Fibroblast of skin of right biceps (primary cell): ENCODE measurements at places on chromosomes 5 and 9.

- DNase-seq = no peak
Observed at GRCh38 chr5:13250464-13251291, 693.8 kb downstream of the DNAH5 start.

DNA sequence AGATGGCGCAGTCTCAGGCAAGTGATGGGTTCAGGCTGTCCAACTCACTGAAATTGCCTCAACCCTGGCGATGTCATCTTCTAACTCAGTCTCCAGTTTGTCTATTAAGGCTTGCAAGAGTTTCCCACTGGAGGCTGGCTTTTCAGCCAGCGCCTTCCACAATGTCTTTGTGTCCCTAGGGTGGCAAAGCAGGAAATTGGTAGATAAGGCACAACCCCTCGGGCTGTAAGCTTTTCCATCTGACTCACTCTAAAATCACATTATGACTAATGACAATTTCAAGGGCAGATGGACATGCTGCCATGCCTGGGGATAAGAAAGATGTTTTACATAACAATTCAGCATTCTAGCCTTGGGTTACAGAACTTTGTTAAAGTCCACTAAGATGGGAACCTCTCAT, 61.9 kb downstream of the MROH2B start:
- no peak for DNase-seq

DNA sequence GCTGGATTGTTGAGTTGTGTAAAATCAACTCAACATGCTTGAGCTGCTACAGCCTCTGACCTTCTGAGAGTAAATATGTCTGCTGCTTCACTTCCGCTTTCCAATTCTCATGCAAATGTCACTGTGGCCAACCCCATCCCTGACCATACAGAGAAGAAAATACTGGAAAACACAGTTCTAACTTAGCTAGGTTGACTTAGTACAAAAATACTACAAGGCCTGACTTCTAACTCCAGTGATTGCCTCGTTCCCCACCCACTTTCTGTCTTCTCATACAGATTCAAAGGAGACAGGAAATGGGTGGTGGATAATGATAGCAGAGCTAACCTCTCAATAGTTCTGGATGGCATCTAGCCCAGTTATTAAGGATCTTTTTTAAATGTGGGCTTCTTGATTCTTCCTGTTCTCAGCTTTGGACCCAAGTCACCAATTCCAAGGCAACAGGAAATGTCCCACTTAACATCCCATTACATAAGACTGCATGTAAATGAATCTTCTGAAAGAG, 226.6 kb upstream of the SLC24A2 start:
- no peak for DNase-seq

GRCh38 chr5:97062046-97062445, 80.4 kb downstream of the LIX1 start:
- DNase-seq = no peak

DNA sequence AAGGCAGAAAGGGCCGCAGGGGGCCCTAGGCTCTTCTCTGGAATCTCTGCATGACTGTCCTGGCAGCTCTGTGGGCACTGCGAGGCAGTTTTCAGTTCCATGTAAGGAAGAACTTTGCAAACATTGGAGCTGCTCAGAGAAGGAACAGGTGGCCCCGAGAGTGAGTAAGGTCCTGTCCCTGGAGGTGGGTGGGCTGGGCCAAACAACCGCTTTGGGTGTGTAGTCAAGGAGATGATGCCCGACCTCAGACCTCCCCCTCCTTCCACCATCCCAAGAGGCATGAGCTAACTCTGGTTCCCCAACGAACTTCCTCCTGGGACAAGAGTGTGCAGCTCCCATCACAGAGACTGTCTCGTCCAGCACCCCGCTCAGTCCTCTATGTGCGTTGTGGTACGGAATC, 20.5 kb downstream of the CSF1R start:
- DNase-seq = peak; percentile 51

DNA sequence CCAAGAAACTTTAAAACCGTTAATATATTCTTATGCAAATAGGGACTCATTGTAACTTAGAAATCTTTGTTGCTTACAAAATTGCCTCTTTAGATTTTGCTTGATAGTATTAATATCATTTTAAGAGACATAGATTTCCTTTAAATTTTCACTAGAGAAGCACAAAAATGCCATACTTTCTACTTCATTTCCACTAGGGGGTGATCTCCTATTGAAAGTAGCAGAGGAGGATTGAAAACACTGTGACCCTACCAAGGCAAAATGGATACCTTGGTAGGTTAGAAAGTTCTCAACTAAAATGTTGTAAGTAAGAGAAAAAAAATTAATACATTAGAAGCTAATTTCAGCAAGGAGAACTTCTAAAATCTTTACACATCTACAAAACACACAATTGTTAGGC, 204.9 kb downstream of the CHSY3 start:
- peak; percentile 52 for DNase-seq

DNA sequence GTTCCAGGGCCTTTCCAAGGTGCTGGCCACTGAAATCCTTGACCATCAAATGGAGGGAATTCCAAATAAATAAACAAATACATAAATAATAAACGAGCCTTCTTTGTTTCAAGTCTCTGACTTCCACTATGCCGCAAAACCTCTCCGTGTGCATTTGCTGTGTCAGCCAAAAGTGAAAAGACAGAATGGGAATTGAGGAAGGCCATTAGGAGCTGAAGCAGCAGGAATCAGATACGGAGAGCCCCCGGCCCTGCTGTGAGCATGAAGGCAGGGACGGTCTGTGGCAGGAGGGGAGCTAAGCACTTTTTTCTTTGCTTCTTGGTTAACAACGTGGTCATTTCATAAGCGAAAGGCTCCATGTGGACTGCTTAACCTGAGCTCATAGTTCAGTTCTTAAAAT, 26.1 kb downstream of the PLPPR1 start:
- no peak for DNase-seq

DNA sequence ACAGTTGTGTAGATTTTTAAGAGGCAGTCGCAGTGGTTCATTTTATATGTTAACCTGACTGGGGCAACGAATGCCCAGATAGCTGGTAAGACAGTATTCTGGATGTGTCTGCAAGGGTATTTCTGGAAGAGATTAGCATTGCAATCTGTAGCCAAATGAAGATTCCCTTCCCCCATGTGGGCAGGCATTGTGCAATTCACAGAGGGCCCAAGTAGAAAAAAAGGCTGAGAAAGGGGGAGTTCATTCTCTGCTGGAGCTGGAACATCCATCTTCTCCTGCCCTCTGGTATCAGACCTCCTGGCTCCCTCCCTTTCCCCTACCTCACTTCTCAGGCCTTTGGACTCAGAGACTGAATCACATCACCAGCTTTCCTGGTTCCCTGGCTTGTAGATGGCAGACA, 70.6 kb downstream of the TENT4A start:
- no peak for DNase-seq

DNA sequence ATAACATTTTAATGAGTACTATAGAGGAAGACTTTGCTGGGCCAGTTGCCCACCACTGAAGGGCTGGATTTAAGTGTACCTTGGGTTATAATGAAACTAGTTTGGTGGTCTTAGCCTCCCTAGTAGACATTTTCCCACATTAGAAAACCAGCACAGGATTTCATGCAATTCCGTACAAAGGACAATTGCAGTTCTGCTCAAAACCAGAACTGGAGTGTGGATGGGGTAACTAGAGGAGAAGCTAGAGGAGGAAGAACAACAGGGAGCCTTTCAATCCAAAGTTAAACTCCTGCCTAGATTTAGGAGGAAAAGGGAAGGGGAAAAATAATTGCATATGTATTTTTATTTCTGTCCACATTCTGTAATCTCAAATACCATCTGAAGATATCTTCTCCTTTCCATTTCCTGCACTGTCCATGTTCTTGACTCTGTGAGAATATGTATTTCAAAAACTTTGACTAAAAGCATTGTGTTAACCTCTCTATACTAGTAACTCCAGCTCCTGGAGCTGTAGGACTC, 97.5 kb upstream of the SSBP2 start:
- DNase-seq = peak; percentile 44
